ENCODE measurements at places on chromosomes 12 and 14. TPM values are rescaled to one million over a fixed set of nuclear protein-coding genes. Genes with fewer than 3 reads are reported as not detected.

The TAS2R8 gene
- total RNA-seq: not detected

The CABP1 gene
- 3.6 TPM for total RNA-seq

The HSPB8 gene
- 652 TPM for total RNA-seq

The CDKN1B gene
- 35.1 TPM for total RNA-seq

The SLC25A21 gene
- 1.1 TPM for total RNA-seq

The PTPRR gene
- total RNA-seq: 1.0 TPM

The ZNF891 gene
- total RNA-seq: 0.60 TPM

The KRT3 gene
- not detected for total RNA-seq

The EML1 gene
- 41.5 TPM for total RNA-seq

The LTB4R2 gene
- total RNA-seq: 0.98 TPM

The ANKRD33 gene
- total RNA-seq: not detected

The GZMH gene
- 3.6 TPM for total RNA-seq

The MYF5 gene
- not detected for total RNA-seq

The TAS2R10 gene
- total RNA-seq: 0.41 TPM

The STXBP6 gene
- 28.3 TPM for total RNA-seq

The MYF6 gene
- total RNA-seq: not detected

The NOS1 gene
- total RNA-seq: 0.40 TPM

The CNIH1 gene
- 74.3 TPM for total RNA-seq

The RNASE7 gene
- total RNA-seq: not detected

The LBHD2 gene
- total RNA-seq: not detected

The GUCY2C gene
- total RNA-seq: not detected

The KCTD10 gene
- total RNA-seq: 22.5 TPM

The CLEC4D gene
- total RNA-seq: not detected

The CCND2 gene
- 517 TPM for total RNA-seq

The KRT5 gene
- total RNA-seq: not detected

The SLC17A8 gene
- total RNA-seq: not detected

The C1QL4 gene
- total RNA-seq: not detected

The TGFB3 gene
- total RNA-seq: 13.3 TPM

The ALX1 gene
- total RNA-seq: not detected

The PLEKHG7 gene
- total RNA-seq: not detected

The PLEKHH1 gene
- total RNA-seq: 2.4 TPM

The OTX2 gene
- total RNA-seq: not detected

The CLEC9A gene
- not detected for total RNA-seq

The KLRC1 gene
- not detected for total RNA-seq

The CFAP54 gene
- not detected for total RNA-seq

The SYNE3 gene
- total RNA-seq: 7.3 TPM

The WDR89 gene
- total RNA-seq: 6.9 TPM

The RNF41 gene
- total RNA-seq: 60.5 TPM

The UBC gene
- total RNA-seq: 811 TPM

The PARP11 gene
- total RNA-seq: 3.5 TPM

The CD4 gene
- total RNA-seq: 4.6 TPM

The B4GALNT3 gene
- total RNA-seq: 59.4 TPM

The TAS2R14 gene
- 0.52 TPM for total RNA-seq

The SOX5 gene
- total RNA-seq: 3.5 TPM

The POTEG gene
- total RNA-seq: not detected

The CCDC175 gene
- total RNA-seq: not detected

The OAS3 gene
- total RNA-seq: 45.1 TPM

The MYO1A gene
- 0.77 TPM for total RNA-seq

All from heart left ventricle (tissue), 16 donors.